CD4-positive, alpha-beta T cell treated with Interleukin-17A for 1 hour (primary cell): ENCODE measurements at places on chromosomes 7 and 10.

- no peak for DNase-seq
These were observed 277.3 kb upstream of the SEMA3D start for GRCh38 chr7:85464042-85464651.

GRCh38 chr7:150954201-150954985 is 23.7 kb downstream of the KCNH2 start:
- no peak for DNase-seq

- no peak for DNase-seq
These were observed 7.6 kb downstream of the TMEM184A start for GRCh38 chr7:1548438-1548831.

DNA sequence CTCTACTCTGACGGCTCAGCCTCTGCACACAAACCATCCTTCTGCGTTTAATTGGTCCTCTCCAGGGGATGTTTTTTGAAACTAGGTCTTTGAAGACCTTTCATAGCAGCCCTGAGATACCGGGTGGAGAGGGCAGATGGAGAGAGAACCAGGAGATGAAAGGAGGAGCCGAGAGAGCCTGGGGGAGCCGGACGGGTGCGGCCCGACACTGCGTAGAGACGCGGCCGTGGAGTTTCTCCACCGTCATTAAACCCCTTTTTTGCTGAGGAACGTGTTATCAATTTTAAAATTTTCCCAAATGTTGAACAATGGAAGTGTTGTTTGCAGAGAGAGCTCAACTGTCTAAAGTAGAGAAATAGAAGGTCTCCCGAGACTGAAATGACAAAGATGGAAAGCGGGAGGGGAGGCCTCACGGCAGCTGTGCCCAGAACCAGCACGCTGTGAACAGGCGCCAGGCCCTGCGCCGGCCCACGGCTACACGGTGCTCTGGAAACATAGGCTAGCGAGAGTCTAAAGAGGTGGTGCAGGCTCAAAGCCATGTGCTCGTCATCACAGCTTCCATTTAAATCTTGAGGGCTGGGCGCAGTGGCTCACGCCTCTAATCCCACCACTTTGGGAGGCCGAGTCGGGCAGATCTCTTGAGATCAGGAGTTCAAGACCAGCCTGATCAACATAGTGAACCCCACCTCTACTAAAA is 307.0 kb downstream of the PTPRN2 start:
- no peak for DNase-seq

DNA sequence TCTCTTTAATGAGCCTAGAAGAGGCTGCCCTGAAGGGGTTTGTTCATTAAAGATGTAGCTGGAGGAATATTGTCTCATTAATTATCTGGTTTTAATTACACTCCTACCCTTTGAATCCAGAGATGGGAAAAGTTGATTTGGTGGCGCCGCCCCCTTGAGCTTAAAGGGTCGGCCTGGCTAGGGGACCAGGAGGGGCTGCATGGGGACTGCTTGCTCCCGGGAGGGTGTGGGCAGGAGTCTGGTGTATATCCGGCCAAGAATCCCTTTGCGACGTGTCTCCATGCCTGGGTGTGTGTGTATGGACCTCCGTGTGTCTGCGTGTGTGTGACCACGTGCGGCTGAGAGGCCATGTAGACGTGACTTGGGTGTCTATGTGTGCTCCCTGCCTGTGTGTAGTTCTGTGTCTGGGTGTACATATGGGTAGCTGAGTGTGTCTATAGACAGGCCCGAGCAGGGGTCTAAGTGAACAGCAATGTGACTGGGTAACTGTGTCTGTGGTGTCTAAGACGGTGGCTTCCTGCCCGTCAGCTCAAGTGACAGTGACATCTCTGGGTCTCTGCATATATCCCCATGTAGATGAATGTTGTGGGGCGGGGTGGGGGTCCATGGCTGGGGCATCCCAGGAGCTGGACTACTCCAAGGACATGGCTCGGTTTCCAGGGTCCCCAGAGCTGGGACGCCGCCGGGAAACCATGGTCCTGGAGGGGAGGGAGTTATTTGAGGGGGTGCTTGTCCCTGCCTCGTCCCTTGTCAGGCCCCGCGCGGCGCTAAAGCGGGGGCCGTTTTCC is 10.7 kb downstream of the LBX1 start:
- no peak for DNase-seq

DNA sequence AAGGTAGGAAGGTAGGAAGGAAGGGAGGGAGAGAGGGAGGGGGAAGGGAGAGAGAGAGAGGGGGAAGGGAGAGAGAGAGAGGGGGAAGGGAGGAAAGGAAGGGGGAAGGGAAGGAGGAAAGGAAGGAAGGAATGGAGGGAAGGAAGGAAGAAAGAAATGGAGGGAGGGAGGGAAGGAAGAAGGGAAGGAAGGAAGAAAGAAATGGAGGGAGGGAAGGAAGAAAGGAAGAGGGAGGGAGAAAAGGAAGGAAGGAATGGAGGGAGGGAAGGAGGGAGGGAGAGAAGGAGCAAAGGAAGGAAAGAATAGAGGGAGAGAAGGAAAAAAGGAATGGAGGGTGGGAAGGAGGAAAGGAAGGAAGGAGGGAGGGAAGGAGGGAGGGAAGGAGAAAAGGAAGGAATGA is 176.4 kb upstream of the PTER start:
- DNase-seq = no peak

DNA sequence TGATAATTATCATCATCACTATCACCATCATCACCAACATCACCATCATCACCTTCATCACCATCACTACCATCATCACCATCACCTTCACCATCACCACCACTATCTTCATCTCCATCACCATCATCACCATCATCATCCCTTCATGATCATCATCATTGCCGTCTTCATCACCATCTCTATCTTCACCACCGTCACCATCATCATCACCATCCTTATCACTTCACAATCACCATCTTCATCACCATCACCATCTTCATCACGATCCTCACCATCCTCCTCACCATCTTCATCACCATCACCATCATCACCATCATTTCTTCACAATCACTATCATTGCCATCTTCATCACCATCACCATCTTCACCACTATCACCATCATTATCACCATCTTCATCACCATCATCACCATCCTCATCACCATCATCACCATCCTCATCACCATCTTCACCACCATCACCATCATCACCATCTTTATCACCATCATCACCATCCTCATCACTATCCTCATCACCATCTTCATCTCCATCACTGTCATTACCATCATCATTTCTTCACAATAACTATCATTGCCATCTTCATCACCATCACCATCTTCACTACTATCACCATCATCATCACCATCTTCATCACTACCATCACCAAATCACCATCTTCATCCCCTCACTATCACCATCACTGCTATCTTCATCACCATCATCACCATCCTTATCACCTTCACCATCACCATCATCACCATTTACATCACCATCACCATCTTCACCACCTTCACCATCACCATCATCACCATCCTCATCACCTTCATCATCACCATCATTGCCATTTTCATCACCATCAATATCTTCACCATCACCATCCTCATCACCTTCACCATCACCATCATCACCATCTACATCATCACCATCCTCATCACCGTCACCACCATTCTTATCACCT is 72.4 kb upstream of the DNAAF5 start:
- DNase-seq = no peak

DNA sequence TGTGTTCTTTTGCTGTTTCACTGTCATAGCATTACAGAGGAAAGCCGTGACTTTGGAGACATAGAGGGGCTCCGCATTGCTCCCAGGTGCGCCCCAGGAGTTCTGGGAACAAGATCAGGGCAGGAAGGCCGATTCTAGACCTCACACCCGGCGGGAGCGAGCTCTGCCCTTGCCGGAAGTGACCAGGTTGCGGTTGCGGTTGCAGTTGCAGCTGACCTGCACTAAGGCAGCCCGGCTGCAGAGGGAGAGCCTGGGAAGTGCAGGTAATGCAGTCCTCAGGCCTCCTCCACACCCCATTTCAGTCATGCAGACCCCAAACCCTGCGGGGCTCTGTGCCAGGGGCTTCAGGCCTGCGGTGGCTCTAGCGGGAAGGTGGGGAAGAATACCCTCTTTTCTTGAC is 130.0 kb upstream of the LANCL2 start:
- no peak for DNase-seq

- no peak for DNase-seq
These were observed 182.6 kb upstream of the TBX20 start for GRCh38 chr7:35436452-35436851.

GRCh38 chr10:79191951-79192676 is 123.3 kb downstream of the ZMIZ1 start:
- DNase-seq = no peak

GRCh38 chr7:134493091-134493490 is 34.2 kb upstream of the AKR1B1 start:
- no peak for DNase-seq

- no peak for DNase-seq
These were observed 60.1 kb upstream of the CARD11 start for GRCh38 chr7:3103614-3104398.

- no peak for DNase-seq
These were observed 13.5 kb upstream of the GTPBP4 start for GRCh38 chr10:974785-975074.

GRCh38 chr7:99762680-99763327 is 21.2 kb downstream of the CYP3A4 start:
- DNase-seq = no peak
